Activated T-cell treated with anti-CD3 and anti-CD28 coated beads, Interleukin-2, amount 50 U/mL, for 1 hour (primary cell): ENCODE measurements at places on chromosomes 7 and 10.

GRCh38 chr7:149724661-149725425 lies 48.5 kb downstream of the ZNF467 start:
- DNase-seq = no peak

DNA sequence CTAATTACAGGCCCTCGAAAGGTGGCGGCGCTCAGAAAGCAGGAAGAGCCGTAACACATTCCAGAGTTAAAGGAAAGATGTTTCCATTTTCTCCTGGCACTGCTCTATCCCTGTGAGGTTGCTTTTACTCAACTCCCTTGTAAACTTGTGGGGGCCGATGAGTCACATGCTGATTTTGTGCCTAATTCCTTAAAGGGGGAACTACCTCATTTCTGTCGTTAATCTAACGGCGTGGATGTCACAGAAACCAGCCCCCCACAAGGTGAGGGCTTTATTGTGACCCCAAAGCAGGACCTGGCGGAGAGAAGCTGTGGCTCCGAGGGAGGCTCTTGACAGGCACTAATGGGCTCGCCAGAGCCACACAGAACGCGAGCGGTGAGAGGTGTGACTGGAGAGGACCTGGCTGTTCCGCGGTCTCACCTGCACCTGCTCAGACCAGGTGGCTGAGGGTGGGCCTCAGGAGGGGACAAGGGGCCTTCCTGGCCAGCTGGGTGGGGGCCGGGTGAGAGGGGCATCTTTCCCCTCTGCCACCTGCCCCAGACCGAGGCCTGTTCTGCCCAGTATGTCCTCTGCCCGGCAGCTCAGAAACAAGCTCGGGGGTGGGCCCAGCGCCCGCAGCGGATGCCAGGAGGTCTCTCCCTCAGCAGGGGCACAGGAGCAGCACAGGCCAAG lies 50.9 kb downstream of the CALML3 start:
- DNase-seq = no peak

GRCh38 chr10:132163826-132164515 lies 22.8 kb upstream of the DPYSL4 start:
- DNase-seq = no peak

DNA sequence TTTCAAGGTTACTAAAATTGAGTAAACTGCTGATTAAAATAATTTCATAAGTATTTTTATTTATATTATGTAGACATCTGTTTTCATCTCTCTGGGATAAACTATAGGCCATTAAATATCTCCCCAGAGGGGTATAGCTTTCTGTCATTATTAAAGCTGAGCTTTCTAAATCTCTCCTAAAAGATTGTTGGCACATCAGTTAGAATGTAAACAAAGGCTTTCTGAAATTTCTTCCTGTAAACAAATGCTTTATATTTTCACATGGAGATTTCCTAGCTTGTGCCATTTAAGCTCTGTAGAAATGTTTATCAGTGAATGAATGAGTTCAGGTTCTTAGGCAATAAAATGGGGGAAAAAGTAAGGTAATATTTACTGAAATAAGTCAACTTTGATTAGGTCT lies 35.7 kb downstream of the PPP1R9A start:
- DNase-seq = no peak

GRCh38 chr10:100356067-100357017 lies 9.3 kb downstream of the SCD start:
- DNase-seq = no peak

GRCh38 chr7:17677408-17677807 lies 262.9 kb downstream of the SNX13 start:
- DNase-seq = no peak

DNA sequence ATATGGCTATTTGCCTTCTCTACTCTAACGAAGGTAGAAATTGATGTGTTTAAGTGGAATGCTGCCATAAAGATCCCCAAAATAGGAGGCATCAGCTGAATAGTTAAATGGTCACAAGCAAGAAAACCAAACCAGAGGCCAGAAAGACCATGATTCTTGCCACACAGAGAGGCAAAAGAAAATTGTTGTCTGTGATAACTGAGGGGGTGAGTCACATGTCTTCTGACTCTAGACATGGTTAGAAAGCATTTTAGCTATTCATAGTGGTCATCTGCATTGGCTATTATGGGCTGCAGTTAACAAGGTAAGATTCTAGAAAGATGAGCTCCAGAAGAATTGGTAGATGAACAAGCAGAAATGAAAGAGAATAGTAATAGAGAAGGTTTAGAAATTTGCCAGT lies 361.4 kb upstream of the NPSR1 start:
- DNase-seq = no peak

DNA sequence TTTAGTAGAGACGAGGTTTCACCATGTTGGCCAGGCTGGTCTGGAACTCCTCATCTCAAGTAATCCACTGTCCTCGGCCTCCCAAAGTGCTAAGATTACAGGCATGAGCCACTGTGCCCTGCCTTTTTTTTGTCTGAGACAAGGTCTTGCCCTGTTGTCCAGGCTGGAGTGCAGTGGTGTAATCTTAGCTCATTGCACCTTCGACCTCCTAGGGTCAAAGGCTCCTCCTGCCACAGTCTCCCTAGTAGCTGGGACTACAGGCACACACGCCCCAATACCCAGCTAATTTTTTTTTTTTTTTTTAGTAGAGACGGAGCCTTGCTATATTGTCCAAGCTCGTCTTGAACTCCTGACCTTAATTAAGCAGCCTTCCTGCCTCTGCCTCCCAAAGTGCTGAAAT lies 26.8 kb upstream of the SUPV3L1 start:
- DNase-seq = no peak

- no peak for DNase-seq
Measured at GRCh38 chr7:27241189-27242056, 1.2 kb upstream of the EVX1 start.

GRCh38 chr7:84247591-84247990 lies 53.0 kb upstream of the SEMA3A start:
- DNase-seq = no peak

- DNase-seq = no peak
Measured at GRCh38 chr7:44306606-44307005, 18.8 kb downstream of the CAMK2B start.

- no peak for DNase-seq
Measured at GRCh38 chr7:146948703-146949102, 832.1 kb downstream of the CNTNAP2 start.

DNA sequence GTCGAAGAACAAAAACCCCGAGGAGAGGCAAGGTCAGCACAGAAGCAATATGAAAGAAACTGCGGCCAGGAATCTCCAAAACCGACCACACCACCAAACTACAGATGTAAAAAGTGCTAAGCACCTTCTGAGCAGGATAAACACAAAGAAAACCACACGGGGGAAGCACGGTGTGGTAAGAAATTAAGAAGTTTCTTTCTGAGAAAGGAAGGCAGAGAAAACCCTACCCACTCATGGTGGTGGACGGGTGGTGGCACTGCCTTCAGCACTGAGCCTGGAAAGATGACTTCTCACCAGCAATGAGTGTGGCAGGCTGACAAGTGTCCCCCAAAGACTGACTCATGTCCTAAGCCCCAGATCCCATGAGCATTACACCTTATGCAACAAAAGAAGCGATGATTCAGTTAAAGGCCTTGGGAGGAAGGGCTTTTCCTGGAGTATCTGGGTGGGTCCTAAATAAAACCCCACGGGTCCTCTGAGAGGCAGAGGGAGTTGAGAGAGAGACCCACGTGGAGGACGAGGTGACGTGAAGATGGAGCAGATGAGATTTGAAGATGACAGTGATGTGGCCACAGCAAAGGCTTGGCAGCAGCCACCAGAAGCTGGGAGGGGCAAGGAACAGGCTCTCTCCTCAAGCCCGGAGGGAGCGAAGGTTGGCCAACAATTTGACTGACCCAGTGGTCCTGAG lies 124.9 kb downstream of the DLG5 start:
- peak; percentile 29 for DNase-seq

GRCh38 chr10:43605850-43606322 lies 352 bp upstream of the ZNF485 start:
- DNase-seq = no peak

GRCh38 chr7:88042157-88042556 lies 108.1 kb downstream of the ADAM22 start:
- no peak for DNase-seq

DNA sequence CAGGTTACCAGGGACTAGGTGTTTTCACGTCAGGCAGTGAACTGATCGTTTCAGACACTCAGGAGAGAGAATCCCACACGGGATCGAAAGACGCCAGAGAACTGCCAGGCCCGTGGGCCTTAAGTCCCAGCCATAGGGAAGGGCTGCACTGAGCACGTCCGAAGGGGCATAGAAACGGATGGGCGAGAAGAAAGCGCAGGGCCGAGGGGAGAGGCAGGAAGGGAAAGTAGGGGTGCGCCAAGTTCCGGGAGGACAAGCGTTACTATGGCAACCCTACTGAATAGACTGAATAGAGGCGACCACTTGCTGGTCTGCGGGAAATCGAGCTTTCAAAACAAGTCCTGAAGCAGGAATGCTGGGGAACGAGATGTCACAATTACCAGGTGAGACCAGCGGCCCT lies 421.3 kb upstream of the NUPR2 start:
- no peak for DNase-seq

DNA sequence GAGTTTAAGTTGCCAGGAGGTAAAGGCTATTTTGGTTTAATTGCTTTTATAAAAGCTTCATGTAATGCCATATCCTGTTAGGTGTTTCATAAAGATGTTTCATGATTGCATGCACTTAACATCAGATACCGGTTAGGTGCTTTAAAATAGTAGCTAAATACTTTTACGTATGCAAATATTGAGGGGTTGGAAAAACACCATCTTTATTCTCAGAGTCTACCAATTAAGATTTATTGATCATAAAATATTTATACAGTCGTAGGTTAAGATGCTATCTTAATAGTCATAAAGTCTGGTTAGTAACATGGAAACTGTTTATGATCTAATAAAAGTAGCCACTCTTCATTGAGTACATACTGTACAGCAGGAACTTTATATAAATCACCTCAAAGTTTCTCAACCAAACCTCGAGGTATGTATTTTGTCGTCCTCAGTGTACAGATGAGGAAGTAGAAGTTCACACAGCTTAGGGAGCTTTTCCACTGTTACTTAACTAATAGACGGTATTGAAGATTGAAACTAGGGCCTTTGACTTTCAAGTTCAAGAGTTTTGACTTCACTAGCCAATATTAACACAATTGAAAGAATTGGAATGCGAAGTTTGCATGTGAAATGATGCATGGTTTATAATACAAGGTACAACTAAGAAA lies 897.1 kb downstream of the GATA3 start:
- no peak for DNase-seq

GRCh38 chr10:10772411-10772810 lies 245.3 kb upstream of the CELF2 start:
- no peak for DNase-seq

- DNase-seq = no peak
Measured at GRCh38 chr10:124217906-124218804, 124.8 kb upstream of the CHST15 start.

DNA sequence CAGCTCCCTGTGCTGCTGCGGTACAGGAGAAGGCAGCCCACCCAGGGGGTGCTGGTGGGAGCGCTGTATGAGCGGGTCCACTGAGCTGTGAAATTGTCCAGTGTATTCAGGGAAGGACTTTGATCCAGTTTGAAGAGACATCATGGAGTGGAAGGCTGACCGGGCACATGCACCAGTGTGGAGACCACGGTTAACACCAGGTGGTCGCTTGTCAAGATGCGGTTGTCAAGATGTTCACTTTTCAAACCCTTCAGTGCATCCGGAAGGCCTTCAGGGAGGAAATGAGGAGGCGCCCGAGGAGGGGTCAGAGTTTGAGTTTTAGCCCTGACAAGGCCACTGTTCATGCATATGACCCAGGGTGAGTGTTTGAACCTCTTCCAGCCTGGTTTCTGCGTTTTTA lies 6.1 kb downstream of the DOCK1 start:
- DNase-seq = no peak

DNA sequence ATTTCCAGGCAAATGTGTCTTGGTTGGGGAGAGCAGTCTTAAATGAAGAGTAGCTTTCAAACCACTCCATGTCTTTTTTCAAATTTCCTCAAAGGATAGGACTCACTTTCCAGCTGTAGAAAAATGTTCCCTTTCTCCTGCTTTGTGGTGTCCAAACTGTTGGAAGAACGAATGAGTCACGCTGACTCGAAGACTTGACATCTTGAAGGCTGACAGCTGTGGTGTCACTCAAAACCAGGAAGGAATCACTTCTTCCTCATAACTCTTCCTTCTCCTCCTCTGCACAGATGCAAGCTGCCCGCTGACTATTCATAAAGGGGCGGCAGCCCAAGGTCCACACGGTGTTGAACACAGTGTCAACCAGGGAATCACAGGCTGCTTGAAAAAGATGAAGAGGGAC lies 19.2 kb downstream of the PLA2G12B start:
- DNase-seq = no peak

- no peak for DNase-seq
Measured at GRCh38 chr10:11757454-11757820, 15.3 kb downstream of the ECHDC3 start.

GRCh38 chr7:13988065-13988464 lies 1.4 kb downstream of the ETV1 start:
- no peak for DNase-seq

- no peak for DNase-seq
Measured at GRCh38 chr7:30083334-30083733, 51.5 kb upstream of the MTURN start.

- peak; percentile 42 for DNase-seq
Measured at GRCh38 chr7:27165089-27165995, at the start of gene HOXA9. HOXA9 (minus strand) TSS chr7:27165537; CDS start chr7:27165457, 80 bp downstream.

DNA sequence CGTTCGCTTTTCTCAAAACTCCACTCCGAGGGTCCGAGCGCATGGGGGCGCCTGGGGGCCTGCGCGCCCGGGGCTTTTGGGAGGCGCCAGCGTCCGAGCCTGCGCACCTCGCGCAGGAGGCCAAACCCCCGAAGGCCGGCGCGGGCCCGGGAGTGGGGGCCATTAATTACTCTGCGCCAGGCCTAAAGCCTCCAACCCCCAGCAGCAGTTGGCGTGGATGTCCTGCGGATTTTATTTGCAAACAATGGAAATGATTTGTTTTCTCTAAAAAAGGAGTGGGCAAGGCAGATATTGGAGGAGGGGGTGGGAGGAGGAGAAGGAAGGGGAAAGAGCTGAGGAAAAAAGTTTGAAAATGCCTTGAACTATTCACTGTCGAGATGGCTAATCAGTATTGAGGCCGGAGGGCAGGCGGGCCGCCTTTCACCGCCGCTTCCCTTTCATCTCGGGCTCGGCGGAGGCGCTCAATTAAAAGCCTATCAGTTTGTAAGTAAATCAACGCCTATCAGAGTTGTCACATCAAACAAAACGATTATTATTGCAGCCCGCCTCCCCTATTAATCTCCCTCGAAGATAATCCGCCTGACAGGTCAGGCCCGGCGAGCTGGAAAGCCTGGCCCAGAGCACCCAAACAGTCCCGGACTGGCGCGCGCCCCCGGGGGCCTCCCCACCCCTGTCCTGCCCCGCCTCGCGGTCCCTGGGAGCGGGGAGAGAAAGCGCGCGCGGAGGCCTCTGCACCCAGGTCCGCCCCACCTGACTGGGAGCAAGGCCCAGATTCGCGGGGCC lies 3.4 kb upstream of the ZNF503 start:
- DNase-seq = no peak

- DNase-seq = no peak
Measured at GRCh38 chr7:139047970-139048369, 12.1 kb upstream of the ZC3HAV1L start.

DNA sequence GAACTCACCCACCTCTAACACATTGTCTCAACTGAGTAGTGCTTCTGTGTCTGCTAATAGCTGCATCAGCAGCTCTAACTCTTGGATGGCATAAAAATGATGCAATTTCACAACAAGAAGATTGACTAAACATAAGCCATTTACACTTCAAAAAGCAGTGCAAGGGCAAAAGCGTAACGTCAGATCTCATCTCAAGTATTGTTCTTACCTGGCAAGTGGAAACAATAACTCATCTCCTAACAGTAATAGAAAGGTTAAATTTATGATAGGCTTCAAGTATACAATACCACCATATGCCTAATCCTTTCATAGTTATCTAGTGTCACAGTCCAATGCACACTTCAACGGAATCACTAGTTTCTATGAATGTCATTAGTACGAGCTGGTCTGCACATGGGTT lies 14.8 kb downstream of the TPK1 start:
- no peak for DNase-seq
